ENCODE measurements at places on chromosomes 16 and 17. TPM values are rescaled to one million over a fixed set of nuclear protein-coding genes. Genes with fewer than 3 reads are reported as not detected.

SLC47A2 gene
- not detected for total RNA-seq

KRTAP2-2 gene
- not detected for total RNA-seq

SHPK gene
- total RNA-seq: 7.0 TPM

- no peak for DNase-seq
Observed at GRCh38 chr16:3668626-3669025, 14.1 kb downstream of the DNASE1 start.

- no peak for DNase-seq
Observed at GRCh38 chr16:89540557-89540956, 19.9 kb upstream of the RPL13 start.

GRCh38 chr16:15911198-15911597 lies 22.8 kb upstream of the CEP20 start:
- no peak for DNase-seq

- no peak for DNase-seq
Observed at GRCh38 chr17:32104158-32104557, 38.1 kb upstream of the RHOT1 start.

DNA sequence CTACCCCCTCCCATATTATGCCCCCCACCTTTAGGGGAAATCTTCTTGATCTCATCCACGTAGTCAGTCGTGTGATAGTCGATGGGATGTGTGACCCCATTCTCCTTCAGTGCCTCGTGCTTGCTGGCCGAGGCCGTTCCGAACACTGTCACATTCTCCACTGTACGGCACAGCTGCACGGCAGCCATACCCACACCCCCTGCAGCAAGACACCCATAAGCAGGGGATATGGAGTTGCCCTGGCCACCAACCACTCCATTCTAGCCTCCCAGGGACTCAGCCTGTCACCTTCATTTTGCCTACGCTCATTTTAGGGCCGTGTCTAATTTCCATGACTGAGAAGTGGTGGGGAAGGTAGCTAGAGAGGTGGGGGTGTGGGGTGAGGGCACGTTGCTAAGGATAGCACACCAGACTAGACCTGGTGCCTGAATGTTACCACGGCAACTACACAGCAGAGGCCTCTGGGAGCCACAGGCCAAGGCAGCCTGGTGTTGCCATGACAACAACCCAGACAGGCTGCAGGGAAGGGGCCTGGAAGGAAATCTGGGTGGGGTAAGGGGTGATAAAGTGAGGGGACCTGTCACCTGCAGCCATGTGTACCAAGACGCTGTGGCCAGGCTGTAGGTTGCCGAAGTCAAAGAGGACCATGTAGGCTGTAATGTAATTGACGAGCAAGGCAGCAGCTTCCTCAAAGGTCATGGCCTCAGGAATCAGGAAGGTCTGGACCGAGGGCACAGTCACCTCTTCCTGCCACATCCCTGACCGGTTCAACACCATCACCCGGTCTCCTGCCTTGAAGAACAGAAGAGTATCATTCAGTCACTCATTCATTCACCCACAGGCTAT lies 4.0 kb downstream of the VAT1 start:
- no peak for DNase-seq

DNA sequence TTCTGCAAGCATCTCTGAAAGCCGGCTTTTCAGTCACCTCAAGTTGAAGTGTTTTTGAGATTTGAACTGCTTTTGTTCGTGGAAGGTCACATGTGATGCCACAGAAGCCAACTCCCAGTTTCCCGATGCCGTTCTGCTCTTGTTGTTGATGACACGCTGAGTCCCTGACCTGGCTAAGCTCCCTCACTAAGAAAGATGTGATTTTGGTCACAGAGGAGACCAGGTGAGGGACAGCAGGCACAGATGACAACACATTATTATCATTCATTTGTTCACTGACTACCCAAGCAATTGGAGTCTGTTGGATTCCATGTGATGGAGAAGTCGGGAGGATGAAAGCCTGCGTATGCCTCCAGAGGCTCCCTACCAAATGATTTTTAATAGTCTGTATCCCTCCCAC lies 822.4 kb upstream of the RBFOX1 start:
- no peak for DNase-seq

GRCh38 chr17:74059479-74060240 lies 143.8 kb upstream of the RPL38 start:
- no peak for DNase-seq

- DNase-seq: no peak
Observed at GRCh38 chr17:48294020-48294805, 135.8 kb downstream of the SKAP1 start.

- DNase-seq: no peak
Observed at GRCh38 chr16:52441886-52442285, 105.1 kb downstream of the TOX3 start.

DNA sequence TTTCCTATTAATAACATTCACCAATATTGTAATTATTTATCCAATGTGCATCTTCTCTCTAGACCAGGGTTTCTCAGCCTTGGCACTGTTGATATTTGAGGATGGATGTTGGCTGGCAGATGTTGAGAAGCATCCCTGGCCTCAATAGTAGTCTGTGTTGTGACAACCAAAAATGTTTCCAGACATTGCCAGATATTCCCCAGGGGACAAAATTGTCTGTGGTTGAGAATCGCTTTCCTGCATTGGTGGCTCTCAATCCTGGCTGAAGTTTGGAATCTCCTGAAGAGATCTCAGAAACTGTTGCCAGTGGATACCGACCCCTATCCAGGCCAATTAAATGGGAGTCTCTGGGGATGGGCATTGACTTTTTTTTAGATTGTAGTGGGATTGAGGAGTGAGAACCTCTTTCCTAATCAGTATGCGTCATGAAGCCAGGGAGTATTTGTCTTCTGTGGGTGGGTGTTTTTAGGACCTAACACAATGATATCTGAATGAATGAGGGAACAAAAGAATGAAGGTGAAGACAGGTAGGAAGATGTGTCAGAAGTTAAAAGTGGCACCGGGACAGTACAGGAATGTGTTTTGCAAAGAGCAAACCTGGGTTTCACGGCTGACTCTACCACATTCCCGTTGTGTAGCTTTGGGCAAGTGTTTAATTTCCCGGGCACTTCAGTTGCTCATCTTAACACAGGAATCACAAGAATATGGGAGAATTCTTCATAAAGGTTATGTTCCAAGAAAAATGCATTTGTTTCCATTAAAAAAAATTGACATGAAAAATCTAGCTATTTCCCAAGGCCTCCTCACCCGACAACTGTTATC lies 24.3 kb downstream of the HSD17B2 start:
- DNase-seq: peak; percentile 15

GRCh38 chr16:51473091-51473490 lies 322.0 kb upstream of the SALL1 start:
- DNase-seq: no peak

DNA sequence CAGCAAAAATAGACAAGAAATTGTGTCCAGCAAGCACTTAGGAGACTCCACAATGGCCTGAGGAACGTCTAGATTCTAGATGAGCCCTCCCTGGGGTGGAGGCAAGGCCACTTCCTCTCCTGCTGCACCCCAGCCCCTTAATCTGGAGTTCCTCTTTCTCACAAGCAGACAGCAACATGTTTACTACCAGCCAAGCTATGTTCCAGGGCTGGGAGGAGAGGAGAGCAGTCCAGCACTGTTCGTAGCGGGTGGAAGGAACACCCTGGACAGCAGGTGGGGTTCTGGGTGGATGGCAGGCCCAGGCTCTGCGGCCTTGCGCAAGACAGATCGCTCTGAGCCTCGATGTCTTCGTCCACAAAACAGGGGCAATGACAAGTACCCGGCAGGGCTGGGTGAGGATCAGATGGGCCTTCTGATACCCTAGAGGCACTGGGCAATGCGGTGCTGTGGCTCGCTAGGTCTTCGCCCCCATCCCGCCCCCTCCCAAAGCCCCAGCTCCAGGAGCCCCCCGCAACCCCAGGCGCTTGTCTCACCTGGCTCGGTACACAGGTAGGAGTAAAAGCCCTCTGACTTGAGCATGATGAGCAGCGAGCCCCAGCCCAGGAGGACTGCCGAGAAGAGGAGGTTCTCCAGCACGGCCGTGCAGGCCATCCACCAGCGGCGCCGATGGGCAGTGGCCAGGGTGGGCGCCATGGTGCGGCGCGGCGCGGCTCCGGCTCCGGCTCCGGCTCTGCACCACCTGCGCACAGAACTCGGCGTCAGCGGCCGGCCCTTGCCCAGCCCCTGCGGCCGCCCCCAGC lies 1.3 kb downstream of the SLC43A2 start:
- DNase-seq: no peak

- DNase-seq: no peak
Observed at GRCh38 chr16:50520451-50521245, 27.5 kb upstream of the NKD1 start.

DNA sequence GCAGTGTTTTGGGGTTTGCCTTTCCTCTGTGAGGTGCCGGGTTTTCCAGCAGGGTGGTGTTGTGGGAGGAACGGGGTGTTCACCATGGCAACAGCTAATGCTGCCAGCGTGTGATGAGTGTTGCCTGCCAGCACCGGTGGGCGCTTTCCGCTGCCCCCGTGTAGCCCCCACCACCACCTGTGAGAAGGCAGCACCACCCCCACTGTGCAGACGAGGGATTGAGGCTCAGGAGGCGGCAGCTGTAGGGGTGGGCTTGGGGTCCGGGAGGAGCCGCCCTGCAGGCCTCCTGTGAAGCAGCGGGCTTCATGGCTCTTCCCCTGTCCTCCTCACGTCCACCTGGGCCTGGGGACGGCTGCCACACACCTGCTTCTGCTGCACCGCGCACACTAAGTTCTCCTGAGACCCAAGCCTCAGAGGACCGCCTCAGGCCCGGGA lies 5.2 kb downstream of the RAB40C start:
- no peak for DNase-seq

- DNase-seq: peak; percentile 23
Observed at GRCh38 chr17:71335212-71335611, 785.6 kb upstream of the SOX9 start.

- no peak for DNase-seq
Observed at GRCh38 chr17:6352016-6352415, 82.9 kb downstream of the AIPL1 start.

DNA sequence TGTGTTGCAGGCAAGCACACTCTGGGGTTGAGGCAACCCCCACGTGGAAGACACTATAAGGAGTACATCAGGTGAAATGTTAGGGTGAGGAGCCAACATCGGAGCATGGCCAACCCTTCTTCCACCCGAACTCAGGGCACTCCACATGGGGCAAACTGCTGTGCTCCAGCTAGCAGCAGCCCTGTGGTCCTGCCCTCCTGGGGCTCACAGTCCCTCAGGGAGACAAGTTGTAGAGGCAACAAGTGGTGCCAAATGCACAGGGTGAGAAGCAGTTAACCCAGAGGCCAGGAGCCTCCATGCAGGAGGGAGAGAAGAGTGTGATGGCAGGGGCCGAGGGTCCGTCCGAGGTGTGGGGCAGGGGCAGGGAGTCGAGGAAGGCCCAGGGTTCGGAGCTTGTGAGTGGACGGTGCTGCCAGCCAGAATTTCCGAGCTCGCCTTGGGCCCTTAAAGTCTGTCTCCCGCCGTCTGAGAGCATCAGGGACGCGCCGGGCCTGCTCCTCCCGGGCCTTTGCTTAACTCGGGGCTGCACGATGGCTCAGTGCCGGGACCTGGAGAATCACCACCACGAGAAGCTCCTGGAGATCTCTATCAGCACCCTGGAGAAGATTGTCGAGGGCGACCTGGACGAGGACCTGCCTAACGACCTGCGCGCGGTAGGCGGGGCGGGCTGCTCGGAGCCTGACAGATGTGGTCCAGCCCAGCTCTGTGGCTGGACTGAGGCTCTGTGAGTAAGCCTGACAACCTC lies 32.3 kb downstream of the ATPAF2 start:
- no peak for DNase-seq

- DNase-seq: no peak
Observed at GRCh38 chr17:83152745-83153611, 73.6 kb downstream of the METRNL start.

- DNase-seq: no peak
Observed at GRCh38 chr16:85417156-85417860, 195.8 kb upstream of the GSE1 start.

Measured in GM23248 (cell line).